ENCODE measurements at places on chromosomes 12 and 14.

DNA sequence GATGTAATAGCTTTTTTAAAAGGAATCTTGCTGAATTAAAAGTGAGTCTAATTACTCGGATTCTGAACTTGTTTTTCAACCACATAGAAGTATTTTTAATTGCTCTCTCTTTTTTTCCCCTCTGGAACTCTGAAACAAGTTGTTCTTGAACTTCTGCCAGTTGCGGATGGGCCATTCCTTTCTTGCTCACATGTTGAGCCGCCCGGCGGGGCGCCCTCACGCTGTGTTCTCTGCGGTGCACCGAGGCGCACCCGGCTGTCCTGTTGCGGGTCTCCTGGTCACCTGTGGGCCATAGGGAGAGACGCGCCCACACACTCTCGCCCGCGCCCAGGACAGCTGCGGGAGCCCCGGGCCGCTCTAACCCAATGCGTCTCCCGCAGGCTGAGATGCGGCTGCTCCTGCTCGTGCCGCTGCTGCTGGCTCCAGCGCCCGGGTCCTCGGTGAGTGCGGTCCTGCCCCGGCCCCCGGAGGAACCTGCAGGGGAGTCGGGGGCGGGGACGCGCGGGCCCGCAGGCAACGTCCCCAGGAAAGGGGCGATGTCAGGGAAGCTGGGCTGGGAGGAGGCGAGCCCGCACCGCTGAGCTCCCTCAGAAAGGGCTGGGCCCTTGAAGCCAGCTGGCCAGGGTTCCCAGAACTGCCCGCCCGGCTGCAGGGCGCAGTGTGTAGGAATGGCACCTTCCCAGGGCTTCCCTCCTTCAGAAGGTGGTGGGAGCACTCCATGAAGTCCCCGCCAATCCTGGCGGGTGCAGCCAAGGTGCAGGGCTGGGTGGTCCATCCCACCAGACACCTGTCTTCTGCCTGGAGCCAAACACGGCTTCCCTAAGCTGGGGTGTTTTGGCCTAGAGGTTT lies 2.3 kb downstream of the PAPLN start:
- no peak for DNase-seq

DNA sequence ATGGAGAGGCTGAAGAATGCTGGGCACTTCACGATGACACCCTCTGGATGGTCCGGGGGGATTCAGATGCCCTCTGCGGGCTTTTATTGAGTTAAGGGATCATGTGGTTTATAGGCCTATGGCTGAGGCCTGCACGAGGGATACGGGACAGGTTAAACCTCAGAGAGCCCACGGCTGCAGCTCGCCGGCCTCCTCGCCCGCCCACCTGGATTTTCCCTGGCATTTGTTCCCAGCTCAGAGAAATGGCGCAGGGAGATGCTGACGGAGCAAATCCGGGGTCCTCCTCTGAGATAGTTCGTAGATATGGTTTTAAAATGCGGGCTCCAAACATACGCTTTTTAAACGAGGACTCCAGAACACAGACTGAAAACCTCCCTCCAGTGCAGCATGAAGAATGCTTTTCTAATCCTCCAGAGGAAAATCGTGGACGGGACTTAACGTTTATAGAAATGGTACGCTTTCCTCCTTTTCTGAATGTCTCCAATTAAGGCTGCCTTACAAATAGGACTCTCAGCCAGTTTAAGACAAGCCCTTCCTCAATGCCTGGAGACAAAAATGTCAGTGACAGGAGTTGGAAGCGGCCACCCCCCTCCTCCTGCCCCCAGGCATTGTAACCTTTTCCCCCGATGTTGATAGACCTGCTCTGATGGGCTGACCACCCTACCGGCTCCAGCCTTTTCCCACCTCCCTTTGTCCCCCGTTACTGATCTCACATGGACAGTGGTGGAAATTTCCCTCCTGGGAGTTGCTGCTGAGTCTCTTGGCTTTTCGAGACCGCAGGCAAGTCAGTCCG lies 16.6 kb downstream of the CCND2 start:
- no peak for DNase-seq

DNA sequence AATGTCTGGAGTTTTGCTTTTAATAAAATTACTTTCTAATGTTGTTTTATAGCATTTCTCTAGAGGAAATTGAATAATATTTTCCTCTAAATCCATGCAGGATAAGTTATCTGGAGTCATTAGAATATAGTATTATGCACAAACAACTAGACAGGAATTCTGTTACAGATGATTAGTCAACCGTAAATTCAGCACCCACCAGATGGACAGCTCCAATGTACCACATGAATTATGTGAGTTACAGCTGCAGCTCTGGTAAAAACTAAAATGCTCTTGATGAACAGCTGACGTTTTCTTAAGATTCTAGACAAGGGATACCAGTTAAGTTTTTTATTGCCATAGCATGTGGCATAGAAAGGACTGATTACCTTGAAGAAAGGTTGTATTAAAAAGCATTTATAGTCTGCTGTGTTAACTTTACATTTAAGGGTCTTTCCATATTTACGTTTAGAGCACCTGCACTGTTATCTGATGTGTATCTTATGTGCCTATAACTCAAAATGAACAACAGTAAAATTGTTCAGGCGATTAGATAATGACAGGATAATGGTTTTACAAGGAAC lies 321.4 kb upstream of the LRFN5 start:
- no peak for DNase-seq

DNA sequence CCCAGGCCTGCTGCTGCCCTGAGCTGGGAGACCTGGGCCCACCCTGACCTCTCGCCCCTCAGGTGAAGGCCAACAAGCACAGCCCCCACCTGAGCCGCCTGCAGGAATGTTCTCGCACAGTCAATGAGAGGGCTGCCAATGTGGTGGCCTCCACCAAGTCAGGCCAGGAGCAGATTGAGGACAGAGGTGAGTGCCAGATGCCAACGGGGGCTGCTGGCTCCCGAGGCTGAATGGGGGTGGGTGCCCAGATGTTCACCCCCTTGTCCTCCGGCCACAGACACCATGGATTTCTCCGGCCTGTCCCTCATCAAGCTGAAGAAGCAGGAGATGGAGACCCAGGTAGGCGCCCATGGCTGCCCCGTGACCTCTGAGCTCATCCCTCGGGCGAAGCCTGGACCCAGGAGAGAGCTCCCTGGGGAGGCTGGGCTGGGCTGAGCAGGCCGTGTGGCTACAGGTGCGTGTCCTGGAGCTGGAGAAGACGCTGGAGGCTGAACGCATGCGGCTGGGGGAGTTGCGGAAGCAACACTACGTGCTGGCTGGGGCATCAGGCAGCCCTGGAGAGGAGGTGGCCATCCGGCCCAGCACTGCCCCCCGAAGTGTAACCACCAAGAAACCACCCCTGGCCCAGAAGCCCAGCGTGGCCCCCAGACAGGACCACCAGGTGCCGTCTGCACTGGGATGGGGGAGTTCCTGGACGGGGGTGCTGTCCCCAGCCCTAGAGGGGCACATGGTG lies 25.8 kb downstream of the HIP1R start:
- DNase-seq: no peak

DNA sequence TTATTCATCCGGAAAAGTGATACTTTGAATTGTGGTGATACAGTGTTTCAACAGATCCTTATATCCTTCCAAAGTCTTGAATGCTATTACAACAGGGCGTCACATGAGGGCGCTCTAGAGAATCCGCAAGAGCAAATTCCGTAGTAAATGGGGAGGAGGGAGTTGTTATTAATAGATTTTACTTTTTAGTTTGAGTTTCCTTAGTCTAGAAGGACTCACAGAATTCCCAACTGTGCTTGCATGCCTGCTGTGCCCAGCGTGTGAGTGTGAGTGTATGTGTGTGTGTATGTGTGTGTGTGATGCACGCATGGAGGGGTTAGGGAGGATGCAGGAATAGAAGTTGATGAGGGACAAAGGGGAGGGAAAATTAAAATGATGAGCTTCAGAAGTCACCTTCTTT lies 375.3 kb downstream of the C12orf75 start:
- no peak for DNase-seq

- no peak for DNase-seq
Observed at GRCh38 chr12:1044199-1044598, 53.2 kb downstream of the ERC1 start.

DNA sequence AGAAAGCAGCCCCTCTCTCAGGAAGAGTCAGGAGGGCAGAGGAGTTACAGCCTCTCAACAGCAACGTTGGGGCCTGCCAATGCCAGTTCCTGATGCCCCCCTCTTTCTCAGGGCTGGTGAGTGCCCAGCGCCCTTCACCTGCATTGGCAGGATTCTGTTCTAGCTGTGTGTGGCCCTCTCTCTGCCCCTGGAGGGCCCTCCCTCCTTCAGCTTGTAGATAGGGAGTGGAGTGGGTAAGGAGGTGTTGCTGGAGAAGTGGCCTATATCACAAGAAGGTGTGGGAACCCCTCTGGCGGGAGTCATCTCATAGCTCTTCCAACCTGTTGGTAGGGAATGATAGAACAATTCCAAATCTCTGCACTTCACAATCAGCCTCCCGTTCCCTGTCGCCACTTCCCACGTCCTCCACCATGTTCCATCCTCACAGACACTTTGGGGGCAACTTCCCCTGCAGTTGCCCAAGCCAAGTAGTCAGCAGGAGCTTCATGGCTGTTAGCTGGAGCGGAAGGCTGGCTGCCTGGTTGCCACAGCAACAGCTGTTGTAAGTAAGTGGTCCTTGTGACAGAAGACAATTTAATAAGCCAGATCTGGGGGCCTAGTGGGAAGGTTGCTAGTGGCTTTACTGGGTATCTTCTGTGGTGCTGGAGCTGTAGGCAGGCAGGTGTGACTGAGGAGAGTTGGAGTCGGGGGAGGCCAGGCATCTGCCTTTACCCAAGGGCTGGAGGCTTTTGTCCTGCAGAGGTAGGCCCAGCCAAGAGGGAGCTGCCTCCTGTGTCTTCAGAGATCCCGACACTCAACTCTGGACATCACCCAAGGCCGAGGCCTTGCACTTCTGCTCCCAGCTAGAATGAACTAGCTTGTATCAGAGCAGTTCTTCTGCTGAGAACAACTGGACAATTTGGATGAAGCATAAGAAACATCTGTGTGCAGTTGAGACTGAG lies 38.4 kb downstream of the GALNT16 start:
- DNase-seq: no peak

- DNase-seq: no peak
Observed at GRCh38 chr12:50784501-50784900, 20.6 kb downstream of the ATF1 start.

GRCh38 chr14:91575469-91576208 lies 65.5 kb upstream of the PPP4R3A start:
- no peak for DNase-seq
